Umbilical cord (tissue), 2 donors: ENCODE measurements at places on chromosomes 2 and 18.

DNA sequence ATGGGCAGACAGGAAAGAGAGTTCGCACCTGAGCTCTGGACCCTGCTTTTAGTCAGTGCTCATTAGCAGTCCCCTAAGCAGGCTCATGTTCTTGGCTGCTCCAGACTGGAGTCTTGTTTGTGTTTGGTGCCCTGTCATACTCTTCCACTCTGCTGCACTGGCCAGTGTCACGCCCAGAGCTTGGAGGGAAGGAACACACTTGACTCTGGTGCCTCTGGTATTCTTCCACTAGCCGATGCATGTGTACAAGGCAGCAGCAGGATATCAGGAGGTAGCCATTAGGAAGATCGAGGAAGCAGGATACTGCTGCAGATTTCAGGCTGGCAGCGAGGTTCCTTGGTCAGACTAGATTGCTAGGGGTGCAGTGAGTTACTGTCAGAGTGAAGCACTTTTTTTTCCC is 81.4 kb upstream of the B3GNT2 start:
- no peak for DNase-seq

DNA sequence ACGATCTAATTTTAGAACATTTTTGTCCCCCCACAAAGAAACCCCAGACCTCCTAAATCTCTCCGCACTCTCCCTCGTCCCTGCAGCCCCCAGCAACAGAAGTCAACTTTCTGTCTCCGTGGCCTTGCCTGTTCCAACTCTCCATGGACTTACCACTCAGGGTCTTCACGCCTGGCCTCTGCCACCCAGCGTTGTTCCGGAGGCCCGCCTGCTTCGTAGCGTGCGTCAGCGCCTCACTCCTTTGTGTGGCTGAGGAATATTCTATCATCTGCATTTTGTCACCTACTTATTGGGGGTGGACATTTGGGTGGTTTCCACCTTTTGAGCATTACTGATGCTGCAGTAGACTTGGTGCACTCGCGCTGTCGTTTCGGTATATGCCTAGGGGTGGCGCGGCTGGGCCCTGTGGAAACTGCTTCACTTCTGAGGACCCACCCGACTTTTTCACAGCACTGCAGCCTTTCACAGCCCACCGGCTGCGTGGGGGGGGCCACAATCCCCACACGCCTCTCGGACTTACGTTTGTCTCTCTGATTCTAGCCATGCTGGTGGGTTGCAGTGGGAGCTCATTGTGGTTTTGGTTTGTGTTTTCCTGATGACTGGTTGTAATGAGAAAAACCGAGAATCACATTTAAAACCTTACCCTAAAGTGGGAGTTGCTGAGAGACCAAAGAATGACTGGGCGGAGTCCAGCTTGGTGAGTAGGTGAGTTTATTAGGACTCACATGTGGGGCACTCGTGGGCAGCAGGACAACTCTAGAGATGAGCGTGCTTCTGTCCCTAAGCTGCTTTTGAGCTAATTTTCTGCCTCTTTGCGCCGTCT is 1.4 kb upstream of the HSBP1L1 start:
- no peak for DNase-seq

DNA sequence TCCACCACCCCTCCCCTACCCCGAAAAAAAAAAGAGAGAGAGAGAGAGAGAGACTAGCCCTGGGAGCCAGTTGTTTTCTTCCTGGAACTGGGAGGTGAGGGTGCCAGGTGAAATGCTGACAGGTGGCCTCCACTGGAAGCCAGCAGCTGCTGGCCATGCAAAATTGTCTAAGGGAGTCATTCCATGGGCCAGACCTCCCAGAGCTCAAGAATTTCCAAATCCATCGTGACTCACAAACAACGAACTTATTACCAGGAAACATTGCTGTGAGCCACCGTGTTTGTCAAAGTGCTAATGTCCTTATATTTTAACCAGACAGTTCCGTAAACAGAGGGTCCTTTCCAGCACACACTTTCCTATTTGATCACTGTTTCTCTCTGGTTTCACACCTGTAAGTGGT is 68.5 kb upstream of the PID1 start:
- no peak for DNase-seq

GRCh38 chr2:106866641-106867040 is 19.3 kb downstream of the ST6GAL2 start:
- DNase-seq = no peak

- DNase-seq = no peak
Observed at GRCh38 chr2:84719434-84719833, 161.4 kb downstream of the TRABD2A start.

DNA sequence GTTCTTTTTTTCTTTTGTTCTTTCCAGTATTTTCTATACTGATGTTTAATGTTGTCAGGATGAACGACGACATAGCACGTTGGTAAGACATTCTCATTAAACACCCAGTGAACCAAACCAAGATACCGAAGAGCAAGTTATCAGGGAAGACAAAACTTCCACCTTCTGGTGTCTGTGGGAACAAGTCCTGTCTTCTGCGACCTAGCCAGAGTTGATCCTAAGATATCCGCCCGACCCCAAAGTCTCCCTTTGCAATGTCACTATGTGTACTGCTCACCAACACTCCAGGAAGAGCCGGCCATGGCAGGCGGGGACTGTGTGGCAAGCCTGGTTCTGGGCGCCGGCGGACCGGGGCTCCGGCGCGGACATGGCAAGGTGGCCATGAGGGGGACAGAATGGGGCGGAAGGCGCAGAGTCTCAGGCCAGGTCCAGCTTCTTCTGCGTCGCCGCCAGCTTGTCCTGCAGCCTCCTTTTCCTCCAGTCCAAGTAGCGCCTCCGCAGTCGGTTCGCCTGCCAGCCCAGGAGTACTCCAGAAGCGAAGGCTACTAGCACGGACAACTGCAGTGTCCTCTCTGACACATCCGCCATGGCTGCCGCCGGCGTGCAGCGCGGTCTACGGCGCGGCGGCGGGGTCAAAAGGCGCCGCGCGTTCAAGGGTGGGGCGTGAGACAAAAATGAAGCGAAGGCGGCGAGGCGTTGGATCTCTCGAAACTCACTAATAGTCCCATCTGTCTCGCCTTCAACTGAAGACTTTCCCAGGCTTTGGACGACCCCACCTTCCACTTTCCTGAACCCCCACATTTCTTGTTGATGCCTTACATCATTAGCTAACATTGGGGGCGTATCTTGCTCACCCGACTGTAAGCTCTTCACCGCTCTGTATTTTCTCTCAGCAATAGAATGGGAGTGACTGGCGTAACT is at the start of gene MTLN:
Gene MTLN (minus strand): TSS at position 610 of the 921 bp plus-strand sequence. CDS start 22 bp downstream, at position 588.
- DNase-seq = peak; percentile 82

DNA sequence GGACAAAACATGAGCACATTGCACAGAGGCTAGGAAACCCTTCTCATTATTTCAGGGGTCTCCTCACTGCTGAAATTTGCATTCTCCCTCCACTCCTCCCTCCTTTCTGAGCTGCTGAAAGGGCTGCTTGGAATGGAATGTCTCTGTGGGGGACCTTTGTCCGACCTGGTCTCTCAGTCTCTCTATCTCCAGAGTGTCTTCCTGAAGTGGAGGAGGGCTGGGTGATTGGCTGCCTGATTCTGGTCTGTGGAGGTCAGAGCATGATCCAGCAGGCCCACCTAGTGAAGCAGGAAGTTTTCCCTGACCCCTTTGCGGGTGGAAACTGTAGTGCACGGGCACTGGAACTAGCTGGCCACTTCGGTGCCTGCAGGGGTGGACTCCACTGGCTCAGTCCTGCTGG is 560.5 kb upstream of the HS6ST1 start:
- DNase-seq = no peak

DNA sequence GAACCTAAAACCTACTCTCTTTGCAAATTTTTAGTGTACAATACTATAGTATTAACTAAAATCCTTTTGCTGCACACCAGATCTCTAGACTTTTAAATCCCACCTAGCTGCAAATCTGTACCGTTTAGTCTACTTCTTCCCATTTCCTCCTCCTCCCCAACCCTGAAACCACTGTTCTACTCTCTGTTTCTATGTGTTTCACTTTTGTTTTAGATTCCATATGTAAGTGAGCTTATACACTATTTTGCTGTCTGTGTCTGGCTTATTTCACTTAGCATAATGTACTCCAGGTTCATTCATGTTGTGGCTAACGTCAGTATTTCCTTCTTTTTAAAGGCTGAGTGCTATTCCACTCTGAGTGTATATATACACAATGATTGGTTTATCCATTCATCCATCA is 18.4 kb upstream of the DSC2 start:
- DNase-seq = no peak
